ENCODE measurements at places on chromosomes 3 and 15. TPM values are rescaled to one million over a fixed set of nuclear protein-coding genes. Genes with fewer than 3 reads are reported as not detected.

The CCDC33 gene
- total RNA-seq: not detected

The STIMATE gene
- total RNA-seq: 25.8 TPM

The SOX14 gene
- total RNA-seq: not detected

The TMEM158 gene
- total RNA-seq: not detected

DNA sequence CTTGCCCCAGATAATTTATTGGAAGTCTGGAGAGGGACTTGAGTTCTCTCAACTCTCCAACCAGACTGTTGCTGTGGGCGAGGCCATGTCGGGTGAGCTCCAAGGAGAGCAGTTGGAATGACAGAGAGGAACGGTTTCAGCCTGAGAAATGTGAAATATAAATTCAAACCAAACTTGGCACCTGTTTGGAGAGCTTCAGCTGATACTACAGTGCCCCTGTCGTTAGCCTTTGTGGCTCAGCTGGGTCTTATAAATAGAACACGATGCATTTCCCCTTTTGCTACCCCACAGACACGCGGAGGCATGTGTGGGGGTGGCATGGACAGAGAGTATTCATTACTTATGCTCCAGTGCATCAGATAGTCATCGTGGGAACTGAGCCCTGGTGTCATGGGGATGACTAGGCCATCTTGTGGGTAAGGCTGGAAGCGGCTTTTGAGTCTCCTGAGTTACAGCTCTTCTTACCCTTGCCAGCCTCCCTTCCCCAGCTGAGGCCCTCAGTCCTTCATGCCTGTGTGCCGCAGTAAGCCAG lies 15.6 kb downstream of the SMAD3 start:
- peaks cover 28% of the 10 kb centered on the region for H3K36me3 ChIP-seq
- peaks cover 99% of the 10 kb centered on the region for H3K4me1 ChIP-seq

The HAUS2 gene
- total RNA-seq: 20.8 TPM

The ZNF860 gene
- 19.1 TPM for total RNA-seq

DNA sequence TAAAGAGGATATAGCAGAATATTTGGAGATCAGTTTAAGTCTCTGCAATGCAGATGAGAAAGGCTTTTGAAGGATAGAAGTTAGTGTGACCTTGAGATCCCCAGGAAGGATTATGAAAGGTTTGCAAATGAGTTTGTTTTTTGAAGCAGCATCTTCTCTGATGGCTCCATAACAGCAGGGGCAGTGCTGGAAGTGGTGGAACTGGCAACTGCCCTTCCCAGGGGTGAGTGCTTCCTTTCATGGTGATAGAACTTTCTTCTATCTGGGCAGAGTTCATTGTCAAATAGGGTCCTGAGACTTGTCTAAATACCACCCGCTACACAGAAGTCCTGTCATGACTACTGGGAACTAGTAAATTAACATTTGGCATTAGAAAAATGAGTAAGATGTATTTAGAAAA lies 314.2 kb upstream of the MCTP2 start:
- no peak overlapping the region for H3K27ac ChIP-seq
- no peak for DNase-seq
- H3K4me3 ChIP-seq: no peak overlapping the region
- no peaks in the 10 kb centered on the region for H3K4me1 ChIP-seq

DNA sequence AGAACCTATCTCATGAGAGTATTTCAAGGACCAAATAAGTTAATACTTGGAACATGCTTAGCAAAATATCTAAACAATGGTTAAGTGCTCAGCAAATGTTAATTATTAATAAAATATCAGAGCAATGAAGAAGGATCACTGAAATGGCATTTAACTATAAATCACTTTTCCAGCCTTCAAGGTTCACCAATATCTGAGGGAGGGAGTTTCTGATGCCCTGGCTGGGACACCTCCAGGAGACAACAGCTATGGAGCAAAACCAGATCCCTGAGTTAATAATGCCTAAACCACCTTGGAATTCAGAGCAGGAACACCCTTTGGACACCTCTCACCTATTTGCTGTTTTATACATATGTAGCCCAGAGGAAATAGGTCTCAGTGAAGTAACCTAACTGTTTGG lies 6.4 kb upstream of the FAM174B start:
- H3K4me1 ChIP-seq: no peaks in the 10 kb centered on the region
- DNase-seq: no peak
- H3K4me3 ChIP-seq: no peak overlapping the region
- peaks cover 7% of the 10 kb centered on the region for H3K27me3 ChIP-seq

GRCh38 chr3:29083081-29083480 lies 197.8 kb upstream of the RBMS3 start:
- no peak overlapping the region for H3K4me3 ChIP-seq
- no peak overlapping the region for H3K27ac ChIP-seq
- H3K4me1 ChIP-seq: no peaks in the 10 kb centered on the region
- H3K36me3 ChIP-seq: no peaks in the 10 kb centered on the region
- no peak for DNase-seq

The GP5 gene
- total RNA-seq: 0.18 TPM

The TEX55 gene
- not detected for total RNA-seq

- H3K27me3 ChIP-seq: no peaks in the 10 kb centered on the region
- no peak for DNase-seq
Measured at GRCh38 chr3:129421988-129422745, 6.3 kb downstream of the EFCAB12 start.

- no peaks in the 10 kb centered on the region for H3K36me3 ChIP-seq
- DNase-seq: no peak
- no peak overlapping the region for H3K4me3 ChIP-seq
- H3K4me1 ChIP-seq: no peaks in the 10 kb centered on the region
- H3K27me3 ChIP-seq: no peaks in the 10 kb centered on the region
Measured at GRCh38 chr3:109921509-109921908, 584.2 kb upstream of the DPPA4 start.

DNA sequence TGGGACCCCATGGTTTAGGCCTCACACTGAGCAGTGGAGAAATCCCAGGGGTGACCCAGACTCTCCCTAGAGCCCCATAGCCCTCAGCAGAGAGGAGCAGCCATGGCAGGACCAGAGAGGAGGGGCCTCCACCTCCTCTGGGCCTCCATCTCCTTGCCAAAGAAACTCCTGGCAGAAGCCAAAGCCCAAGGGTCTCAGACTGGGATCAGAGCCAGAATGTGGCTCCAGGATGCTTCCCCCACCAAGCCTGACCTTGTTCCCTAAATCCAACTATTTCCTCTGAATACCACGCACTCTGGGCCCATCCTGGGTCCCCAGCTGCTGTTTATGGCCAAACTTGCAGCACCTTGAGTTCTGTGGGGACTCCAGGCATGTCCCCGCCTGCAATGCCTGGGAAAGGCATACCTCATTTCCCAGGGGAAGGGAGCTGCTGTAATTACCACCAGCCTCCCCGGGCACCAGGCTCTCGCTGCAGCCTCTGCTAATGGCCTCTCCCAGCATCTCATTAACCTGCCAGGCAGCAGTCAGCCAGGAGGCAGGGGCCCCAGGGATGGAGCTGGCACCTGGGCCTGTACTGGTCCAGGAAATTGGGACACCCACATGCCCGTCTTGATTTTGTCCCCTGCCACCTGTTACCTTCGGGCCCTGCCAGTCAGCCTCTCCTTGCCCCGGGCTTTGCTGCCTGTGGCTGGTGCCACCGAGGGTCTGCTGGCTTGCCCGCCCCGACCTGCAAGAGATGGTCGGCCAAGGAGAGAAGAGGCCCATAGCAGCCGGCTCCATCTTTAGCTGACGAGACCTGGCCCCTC lies 4.6 kb downstream of the CCDC9B start:
- H3K27me3 ChIP-seq: no peaks in the 10 kb centered on the region
- no peaks in the 10 kb centered on the region for H3K36me3 ChIP-seq
- no peak overlapping the region for H3K27ac ChIP-seq
- H3K4me1 ChIP-seq: peaks cover 29% of the 10 kb centered on the region
- DNase-seq: no peak

- no peaks in the 10 kb centered on the region for H3K27me3 ChIP-seq
- H3K36me3 ChIP-seq: no peaks in the 10 kb centered on the region
- no peak overlapping the region for H3K27ac ChIP-seq
- H3K4me3 ChIP-seq: no peak overlapping the region
- DNase-seq: no peak
Measured at GRCh38 chr3:134352031-134352671, 22.1 kb downstream of the AMOTL2 start.

GRCh38 chr3:48612309-48612708 lies 2.9 kb upstream of the UQCRC1 start:
- H3K4me1 ChIP-seq: peaks cover 18% of the 10 kb centered on the region
- no peak for DNase-seq
- H3K36me3 ChIP-seq: peaks cover 11% of the 10 kb centered on the region
- H3K4me3 ChIP-seq: no peak overlapping the region

- DNase-seq: no peak
- no peaks in the 10 kb centered on the region for H3K4me1 ChIP-seq
- H3K27ac ChIP-seq: no peak overlapping the region
- no peak overlapping the region for H3K4me3 ChIP-seq
Measured at GRCh38 chr3:57038466-57039164, 21.8 kb upstream of the SPATA12 start.

The RARRES1 gene
- not detected for total RNA-seq

The CYP1A2 gene
- not detected for total RNA-seq

The CHRM5 gene
- not detected for total RNA-seq

The GRAMD1C gene
- total RNA-seq: 12.2 TPM

- DNase-seq: no peak
- peaks cover 14% of the 10 kb centered on the region for H3K36me3 ChIP-seq
- no peak overlapping the region for H3K4me3 ChIP-seq
- peaks cover 13% of the 10 kb centered on the region for H3K4me1 ChIP-seq
Measured at GRCh38 chr3:179694731-179695130, 41.9 kb downstream of the USP13 start.

GRCh38 chr3:144502402-144502801 lies 530.8 kb downstream of the DIPK2A start:
- H3K36me3 ChIP-seq: no peaks in the 10 kb centered on the region
- DNase-seq: no peak
- no peaks in the 10 kb centered on the region for H3K4me1 ChIP-seq
- no peaks in the 10 kb centered on the region for H3K27me3 ChIP-seq
- H3K4me3 ChIP-seq: no peak overlapping the region

DNA sequence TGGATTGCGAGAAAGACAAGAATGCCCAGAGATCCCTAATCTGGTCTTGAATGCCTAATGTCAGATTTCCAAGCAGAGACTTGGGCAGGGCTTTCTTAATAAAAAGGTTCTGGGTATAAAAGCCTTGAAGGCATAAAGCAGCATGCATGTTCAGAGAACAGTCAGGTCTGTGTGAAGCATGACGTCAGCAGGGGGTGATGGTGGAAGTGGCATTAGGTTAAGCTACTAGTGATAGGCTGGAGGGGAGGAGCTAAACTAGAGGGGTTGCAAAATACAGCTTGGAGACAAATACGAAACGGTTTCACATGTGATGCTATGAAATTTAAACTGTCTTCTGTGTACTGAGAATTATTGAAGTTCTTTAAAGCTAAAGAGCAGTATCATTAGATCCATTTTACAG lies 125.6 kb downstream of the VPS8 start:
- no peak overlapping the region for H3K27ac ChIP-seq
- H3K4me1 ChIP-seq: no peaks in the 10 kb centered on the region
- H3K27me3 ChIP-seq: no peaks in the 10 kb centered on the region

The SCN11A gene
- total RNA-seq: 0.16 TPM

DNA sequence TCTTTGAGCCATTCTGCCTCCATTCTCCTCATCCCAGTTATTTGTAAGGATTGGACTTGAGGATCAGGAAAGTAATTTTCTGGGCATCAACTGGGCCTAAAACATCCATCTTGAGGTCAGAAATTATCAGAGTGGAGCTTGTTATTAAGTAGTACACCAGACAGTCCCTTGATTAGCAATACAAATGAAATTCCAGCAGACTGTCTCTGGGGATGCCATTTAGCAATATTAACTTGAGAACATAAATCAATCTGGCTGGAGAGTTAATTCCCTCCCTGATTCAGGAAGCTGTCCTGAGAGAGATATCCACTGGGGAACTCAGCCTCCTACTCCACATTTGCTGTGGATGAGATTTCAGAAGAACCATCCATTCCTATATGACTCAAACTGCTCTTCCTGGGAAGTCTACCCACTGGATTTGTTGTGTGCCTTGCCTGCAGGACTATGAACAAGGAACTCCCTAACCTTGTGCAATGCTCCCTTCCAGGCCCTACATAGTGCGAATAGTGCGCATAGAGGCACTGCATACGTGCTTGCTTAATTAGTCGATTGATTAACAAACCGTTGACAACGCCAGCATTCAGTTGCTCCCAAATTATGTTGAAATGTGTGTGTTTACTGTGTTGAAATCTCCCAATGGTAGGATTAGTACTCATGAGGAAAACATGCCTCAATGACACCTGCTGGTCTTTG lies 36.1 kb upstream of the MTMR14 start:
- no peaks in the 10 kb centered on the region for H3K4me1 ChIP-seq
- H3K27ac ChIP-seq: no peak overlapping the region
- no peak for DNase-seq
- H3K4me3 ChIP-seq: no peak overlapping the region

DNA sequence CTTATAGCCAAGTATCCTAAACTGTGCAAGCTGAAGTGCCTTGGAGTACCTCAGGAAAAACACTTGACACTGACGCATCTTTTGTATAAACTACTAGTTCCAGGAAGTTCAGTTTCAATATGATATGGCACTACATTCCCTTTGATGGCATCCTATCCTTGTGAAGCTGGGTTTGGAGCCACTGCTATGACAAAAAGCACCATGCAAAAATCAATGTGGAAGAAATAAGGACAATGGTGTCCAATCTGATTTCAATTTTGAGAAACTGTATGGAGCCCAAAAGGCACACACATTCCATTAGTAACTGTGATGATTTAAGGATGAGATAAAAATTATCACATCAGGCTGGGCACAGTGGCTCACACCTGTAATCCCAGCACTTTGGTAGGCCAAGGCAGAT lies 5.6 kb downstream of the RPS27L start:
- H3K27me3 ChIP-seq: no peaks in the 10 kb centered on the region
- peaks cover 16% of the 10 kb centered on the region for H3K4me1 ChIP-seq
- H3K27ac ChIP-seq: no peak overlapping the region
- DNase-seq: no peak

- no peak overlapping the region for H3K27ac ChIP-seq
- no peaks in the 10 kb centered on the region for H3K27me3 ChIP-seq
- DNase-seq: no peak
- H3K36me3 ChIP-seq: no peaks in the 10 kb centered on the region
Measured at GRCh38 chr3:87333393-87333892, 57.1 kb upstream of the POU1F1 start.

DNA sequence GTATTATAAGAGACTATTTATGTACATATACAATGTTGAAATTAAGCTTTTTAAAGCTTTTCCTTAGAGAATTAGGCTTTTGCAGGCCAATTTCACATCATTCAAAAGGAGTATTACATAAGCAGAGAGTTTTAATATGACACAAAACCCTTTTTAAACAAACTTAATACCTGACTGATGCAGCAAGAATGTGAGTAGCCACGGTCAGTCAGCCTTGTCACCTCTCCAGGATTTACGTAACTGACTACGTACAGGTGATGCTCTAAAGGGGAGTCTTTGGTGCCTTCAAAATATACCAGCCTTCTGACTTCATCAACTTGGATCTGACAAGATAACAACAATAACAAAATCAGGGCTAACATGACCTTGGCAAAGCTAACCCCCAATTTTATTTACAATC lies 44.2 kb upstream of the IGDCC4 start:
- no peak for DNase-seq
- H3K27ac ChIP-seq: no peak overlapping the region
- H3K4me1 ChIP-seq: no peaks in the 10 kb centered on the region
- no peak overlapping the region for H3K4me3 ChIP-seq
